ENCODE measurements at places on chromosomes 6 and 20. TPM values are rescaled to one million over a fixed set of nuclear protein-coding genes. Genes with fewer than 3 reads are reported as not detected.
A peak's percentile ranks its signal among the peaks of the same experiment; 100 is the strongest.

The TLDC2 gene
- 0.32 TPM for total RNA-seq

GRCh38 chr6:68575765-68576439, 59.2 kb upstream of the ADGRB3 start:
- no peak for DNase-seq

DNA sequence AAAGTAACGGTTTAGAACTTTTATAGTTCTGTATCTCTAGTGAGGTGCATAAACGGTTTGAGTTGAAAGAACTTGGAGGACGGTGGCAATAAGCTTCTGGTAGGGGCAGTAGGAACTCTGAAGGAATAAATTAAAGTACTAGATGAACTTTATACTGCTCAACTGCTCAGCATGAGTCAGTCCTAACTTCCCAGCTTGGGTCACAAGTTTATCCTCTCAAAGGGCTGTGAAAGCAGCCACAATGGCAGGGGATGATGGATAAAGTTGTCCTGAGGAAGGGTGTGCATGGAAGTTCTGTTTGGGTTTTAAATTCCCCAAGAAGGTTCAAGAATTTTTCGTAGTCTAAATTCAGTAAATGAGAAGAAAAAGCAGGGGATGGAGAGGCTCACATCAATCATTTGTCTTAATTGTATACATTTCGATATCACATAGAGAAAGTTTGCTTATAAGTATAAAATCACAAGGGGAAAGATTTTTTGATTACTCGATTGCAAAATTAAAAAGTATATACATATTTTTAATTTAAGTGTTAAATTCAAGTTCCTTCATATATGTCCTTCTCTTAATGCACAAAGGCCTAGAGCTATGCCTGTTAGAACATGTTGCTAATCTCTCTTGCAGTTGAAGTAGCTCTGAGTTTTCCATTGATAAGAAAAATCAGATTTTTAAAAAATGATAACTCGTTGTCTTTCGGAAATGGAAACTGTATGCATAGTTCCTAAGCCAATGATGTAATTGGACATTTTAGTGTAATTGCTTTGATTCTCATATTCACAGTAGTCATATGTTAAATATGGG, 55.3 kb upstream of the JAG1 start:
- peak; percentile 21 for DNase-seq

- DNase-seq, result no peak
These were observed 143.4 kb upstream of the EEF1E1 start for GRCh38 chr6:8245726-8246125.

The MEI4 gene
- not detected for total RNA-seq

DNA sequence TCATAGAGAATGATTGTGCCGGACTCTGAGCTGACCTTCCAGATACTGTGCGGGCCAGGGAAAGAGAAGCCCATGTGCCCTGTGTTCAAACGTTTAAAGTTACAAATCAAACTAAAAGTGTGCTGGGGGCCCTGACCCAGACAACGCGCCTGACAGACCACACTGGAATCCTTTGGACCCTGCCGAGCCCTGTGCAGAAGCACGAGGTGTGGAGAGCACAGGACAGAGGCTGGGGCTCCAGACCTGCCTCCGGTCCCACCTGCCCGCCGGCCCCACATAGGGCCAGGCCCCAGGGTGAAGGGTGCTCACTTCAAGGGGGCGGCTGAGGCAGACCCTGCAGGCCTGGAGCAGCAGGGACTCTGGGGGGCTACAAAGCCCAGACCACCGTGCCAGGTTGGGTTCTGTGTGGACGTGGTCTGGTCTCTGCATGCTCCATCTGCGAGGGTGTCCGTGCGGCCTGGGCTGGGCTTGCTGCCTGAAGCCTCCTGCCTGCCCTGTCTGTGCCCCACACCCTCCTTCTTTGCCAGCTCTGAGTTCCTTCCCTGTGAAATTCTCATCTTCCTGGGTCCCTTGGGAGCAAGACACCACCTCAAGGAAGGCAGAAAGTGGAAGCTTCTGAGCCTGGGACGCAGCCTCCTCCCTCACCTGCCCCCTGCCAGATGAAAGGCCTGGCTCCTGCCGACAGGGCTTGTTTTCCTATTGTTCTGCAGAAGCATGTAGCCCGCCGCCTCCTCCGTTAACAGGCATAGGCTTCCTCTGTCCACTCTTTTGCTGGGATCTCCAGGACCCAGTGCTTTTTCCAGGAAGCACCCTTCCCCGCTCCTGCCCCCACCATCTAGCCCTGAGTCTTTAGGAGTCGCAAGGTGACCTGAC, 186.2 kb downstream of the ERMARD start:
- no peak for DNase-seq

DNA sequence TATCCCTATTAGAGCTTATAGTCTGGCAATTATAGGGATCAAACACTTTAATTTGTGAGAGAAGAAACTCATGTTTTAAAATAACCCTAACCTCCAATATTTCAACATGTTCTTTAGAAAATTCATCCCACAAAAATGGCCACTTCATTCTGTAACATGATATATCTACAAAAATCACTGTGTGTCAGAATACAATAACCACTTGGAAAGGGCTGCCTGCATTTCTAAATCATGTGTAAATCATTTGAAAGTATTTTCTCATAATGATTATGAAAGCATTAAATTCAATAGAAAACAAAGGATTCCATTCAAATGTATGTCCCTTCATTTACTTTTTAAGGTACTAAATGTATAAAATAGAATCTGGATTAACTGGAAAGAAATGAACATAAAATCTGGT, 101.4 kb upstream of the NHSL1 start:
- DNase-seq, result peak; percentile 83
